ENCODE measurements at places on chromosomes 7 and 10.

GRCh38 chr10:64506963-64507362, 985.8 kb downstream of the REEP3 start:
- DNase-seq, result no peak

GRCh38 chr10:31028081-31028480, 3.6 kb downstream of the ZNF438 start:
- DNase-seq, result no peak

GRCh38 chr7:108203537-108203936, 73.4 kb upstream of the LAMB4 start:
- no peak for DNase-seq

DNA sequence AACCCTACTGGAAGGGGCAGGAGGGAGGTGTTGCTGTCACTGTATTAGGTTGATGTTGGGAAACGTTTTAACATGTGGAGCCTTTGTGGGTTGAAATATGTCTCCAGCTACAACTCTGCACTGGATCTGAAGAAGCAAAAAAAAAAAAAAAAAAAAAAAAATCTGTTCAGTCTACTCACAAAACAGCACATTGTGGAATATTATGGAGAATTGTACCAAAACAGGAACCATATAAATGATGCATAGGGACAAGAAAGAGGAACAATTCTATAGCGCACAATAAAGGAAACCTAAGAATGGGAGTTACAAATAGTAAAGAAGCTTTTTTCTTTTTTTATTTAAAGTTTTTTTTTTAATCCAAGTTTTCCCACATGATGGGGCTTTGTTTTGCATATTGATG, 63.8 kb downstream of the CCSER2 start:
- no peak for DNase-seq

DNA sequence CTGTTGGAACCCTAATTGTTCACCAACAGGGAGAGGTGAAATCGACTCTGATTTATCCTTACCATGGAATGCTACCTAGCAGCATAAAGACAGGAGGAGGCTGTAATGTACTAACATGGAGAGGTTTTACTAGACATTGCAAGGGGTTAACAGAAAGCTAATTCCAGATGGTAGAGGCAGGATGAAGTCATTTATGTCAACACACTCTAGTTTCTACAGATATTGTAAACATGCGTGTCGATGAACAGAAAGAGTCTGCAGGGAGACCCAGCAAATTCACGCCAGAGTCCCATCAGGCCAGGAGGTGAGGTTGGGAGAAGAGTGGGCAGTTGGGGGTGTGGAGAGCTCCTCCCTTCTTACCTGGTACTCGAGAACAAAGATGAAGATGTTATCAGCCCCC, 7.0 kb downstream of the NPC1L1 start:
- DNase-seq, result peak; percentile 43

DNA sequence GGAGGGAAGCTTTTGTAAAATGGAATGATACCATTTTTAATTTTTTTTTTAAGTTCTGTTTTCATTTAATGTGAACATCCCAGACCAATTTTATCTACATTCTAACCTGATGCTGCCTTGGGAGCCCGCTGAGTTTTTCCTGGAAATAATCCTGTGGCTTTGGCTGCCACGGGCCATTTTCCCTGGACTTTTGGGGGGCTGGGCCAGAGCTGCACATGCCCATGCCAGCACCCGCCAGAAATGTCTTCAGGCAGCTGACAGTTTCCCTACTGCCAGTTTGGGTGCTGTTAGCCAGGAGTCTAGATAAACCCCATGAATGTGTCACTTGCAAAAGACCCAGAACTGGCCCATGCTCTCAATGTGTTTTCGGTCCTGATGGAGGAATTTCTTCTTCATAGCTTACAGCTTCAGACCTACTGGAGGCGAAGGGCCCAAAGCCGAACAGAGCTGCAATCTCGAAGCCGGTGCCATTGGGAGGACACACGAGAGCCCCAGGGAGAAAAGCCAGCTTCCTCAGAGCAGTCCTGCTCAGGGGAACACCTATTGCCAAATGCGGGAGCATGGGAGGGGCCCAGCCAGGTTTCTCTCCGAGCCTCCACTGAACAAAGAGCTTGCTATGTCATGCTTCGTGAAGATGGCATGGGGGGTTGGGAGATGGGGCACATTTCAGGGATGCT, 444.2 kb upstream of the MKI67 start:
- DNase-seq, result no peak

GRCh38 chr10:107163881-107164861, at the start of gene SORCS1:
SORCS1 (minus strand) TSS chr10:107164706.
- DNase-seq, result no peak

GRCh38 chr10:24907956-24908355, 44.5 kb downstream of the PRTFDC1 start:
- DNase-seq, result no peak

DNA sequence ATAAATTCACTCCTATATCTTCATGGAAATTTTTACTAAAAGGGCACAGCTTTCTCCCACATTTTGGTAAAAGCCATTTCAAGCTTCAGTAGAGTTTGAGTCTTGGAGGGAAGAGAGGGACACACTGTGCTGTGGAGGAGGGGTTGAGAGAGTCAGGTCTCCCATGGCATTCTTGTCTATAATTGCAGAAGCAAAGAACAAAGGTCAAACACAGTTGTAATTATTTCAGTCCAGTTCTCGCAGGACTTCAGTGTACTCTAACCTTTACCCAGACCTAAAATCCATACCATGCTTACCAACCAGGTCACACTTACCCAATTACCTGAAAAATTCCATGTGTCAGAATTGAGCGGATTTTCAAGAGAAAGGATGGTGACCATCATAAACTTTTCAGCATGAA, 298.4 kb downstream of the XPNPEP1 start:
- DNase-seq, result no peak

- DNase-seq, result no peak
These were observed 271.9 kb downstream of the ADARB2 start for GRCh38 chr10:1465418-1465911.

DNA sequence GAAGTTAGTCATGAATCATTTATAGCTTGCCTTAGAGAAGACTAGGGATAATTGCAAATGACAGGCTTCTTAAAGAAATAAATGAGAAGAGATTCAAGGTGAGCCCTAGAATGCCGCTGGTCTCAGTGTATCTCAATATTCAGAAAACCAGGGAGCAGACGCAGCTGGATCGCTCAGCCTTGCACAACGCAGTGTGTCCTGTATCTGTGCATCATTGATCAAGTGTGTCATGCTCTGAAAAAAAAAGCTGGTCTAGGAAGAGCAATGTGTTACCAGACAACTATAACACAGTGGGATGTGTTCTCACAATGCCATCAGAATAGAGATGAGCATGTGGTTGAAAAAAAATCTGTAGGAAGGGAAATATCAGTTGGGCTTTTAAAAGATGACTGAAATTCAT, 230.1 kb downstream of the CALN1 start:
- DNase-seq, result no peak

DNA sequence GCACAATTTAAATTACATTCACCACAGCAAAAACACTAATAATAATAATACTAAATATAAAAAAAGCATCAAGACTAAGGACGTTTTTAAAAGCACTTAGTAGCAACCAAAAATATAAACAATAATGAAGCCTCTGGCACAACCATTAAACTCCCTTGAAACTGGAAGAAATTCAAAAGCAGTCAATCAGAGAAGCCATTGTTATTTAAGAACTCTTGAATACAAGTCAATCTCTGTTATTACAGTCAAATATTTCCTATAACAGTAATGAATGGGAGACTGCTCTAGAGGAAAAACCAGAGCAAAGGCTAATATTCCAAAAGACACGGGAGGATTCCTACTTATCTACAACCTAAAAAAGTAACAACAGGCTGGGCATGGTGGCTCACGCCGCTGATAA, 164.2 kb downstream of the KMT2E start:
- DNase-seq, result no peak

DNA sequence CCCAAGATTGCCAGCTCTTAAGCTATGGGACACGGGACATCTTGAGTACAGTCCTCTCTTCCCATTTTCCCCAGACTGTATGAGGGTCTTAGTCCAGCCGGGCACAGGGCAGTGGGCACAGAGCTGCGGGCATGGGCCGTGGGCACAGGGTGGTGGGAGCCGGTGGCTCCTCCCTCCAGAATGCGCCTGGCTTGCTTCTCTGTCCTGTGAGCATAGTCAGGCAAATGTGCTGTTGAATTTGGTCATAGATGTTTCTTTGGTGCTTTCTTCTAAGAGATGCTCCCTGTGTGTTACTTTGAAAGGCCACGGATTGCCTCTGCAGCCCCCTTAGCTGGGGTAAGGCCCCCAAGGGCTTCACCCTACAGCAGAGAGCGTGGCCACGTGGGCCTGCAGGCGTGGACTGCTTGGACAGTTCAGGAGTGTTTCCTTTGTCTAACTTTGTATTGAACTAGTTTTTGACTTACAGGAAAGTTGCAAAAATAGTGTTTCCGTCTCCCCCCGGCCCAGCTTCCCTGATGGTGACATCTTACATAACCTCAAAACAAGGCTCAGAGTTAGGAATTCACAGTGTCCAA, 24.7 kb downstream of the LRRC27 start:
- DNase-seq, result no peak

GRCh38 chr10:117431160-117431559, 55.9 kb upstream of the PDZD8 start:
- no peak for DNase-seq

DNA sequence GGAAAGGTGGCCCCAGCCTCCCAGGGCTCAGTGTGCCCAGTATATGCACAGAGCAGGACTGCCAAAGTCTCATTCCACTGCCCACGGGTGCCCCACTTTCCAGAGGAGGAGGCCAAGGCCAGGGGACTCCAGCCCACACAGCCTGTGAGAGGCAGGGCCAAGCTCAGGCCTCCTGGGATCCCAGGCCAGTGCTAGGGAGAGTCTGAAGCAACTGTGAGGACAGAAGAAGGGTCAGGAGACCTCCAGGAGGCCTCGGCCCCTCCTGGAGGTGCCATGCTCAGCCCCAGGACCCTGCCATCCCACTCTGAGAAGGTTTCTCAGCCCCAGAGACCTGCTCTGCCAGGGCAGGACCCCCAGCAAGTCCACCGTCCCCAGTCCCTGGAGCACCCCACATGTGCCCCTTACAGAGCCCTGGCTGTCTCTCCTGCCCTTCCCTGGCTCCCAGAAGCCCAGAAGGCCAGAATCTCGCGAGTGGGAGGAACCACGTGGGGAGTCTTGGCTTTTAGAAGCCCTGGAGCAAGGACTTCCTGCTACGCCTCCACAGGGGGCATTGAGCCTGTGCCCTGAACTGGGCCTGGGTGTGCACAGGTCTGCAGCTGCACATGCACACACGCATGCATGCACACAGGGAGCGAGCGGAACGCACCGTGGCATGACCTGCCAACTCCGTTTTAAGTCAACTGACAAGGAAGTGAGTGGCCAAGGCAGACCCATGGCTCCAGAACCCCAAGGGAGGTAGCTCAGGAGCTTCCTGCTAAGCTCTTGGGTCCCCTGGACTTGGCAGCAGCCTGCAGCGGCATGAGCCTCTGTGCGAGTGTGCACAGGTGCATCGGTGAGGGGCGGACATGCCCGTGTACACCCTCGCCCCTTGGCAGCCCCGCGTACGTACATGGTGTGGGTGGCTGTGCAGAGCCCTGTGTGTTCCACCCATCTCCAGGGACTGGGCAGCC, 33.6 kb downstream of the ZCCHC24 start:
- no peak for DNase-seq

DNA sequence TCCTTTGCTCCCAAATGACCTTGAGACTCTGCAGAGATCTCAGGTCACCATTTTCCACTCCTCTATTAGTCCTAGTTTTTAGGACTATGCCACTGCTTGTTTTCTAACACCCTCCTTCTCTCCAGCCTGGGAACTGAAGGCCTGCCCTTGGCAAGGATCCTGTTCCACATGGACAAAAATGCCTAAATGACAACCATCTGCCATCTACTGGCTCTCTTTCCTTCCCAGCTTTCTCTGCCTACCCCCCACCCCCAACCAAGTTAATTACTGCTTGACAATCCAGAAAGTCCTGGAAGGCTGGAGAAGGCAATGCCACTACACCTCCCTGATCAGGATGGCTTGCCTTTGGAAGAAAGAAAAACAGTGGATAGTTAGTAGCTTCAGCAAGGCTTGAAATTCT, 44.8 kb upstream of the SP8 start:
- DNase-seq, result no peak

GRCh38 chr7:52749880-52750279, 285.6 kb upstream of the POM121L12 start:
- DNase-seq, result no peak

DNA sequence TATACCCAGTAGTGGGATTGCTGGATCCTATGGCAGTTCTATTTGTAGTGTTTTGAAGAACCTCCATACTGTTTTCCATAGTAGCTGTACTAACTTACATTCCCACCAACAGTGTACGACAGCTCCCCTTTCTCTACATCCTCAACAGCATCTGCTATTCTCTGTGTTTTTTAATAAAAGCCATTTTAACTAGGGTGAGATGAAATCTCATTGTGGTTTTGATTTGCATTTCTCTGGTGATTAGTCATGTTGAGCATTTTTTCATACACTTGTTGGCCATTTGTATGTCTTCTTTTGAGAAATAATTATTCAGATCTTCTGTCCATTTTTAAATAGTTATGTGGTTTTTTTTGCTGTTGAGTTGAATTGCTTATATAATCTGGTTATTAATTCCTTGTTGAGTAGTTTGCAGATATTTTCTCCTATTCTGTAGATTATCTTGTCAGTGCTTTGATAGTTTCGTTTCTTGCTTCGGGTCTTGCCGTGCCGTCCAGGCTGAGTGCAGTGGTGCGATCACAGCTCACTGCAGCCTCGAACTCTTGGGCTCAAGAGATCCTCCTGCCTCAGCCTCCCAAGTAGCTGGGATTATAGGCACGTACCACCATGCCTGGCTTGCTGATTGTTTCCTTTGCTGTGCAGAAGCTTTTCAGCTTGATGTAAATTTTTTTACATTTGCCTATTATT, 12.0 kb downstream of the MTG1 start:
- no peak for DNase-seq
